ENCODE measurements at places on chromosomes 16 and 17.

DNA sequence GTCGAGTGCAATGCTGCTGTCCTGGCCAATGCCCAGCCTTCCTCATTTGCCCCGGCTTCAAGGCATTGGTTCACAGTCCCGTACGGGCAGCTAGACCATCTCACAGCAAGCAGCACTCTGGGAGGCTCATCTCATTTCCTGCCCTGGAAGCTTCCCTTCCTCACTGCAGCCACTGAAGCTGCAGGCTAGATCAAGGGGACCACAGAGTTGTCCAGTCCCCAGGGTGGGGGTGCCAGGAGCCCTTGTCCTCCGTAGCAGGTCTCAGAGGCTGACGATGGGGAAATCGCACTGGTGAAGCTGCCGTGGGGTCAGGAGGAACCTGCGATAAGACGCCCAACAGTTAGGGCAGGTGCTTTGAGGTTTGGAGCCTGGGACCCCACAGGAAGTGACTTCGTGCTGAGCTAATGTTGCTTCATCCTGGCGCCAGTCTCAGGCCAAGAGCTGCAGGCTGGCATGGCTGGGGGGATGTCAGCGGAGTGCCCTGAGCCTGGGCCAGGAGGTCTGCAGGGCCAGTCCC is at the start of gene SPNS3:
Gene SPNS3, plus strand, starts transcription at position 426 of the 517 bp plus-strand sequence. Its CDS starts 28 bp downstream, at position 454.
- no peak for DNase-seq

GRCh38 chr17:80565343-80566053 is 20.9 kb downstream of the RPTOR start:
- no peak for DNase-seq

GRCh38 chr17:54968988-54969332 is 395 bp downstream of the STXBP4 start:
- no peak for DNase-seq

GRCh38 chr17:31917065-31917529 is 15.6 kb upstream of the UTP6 start:
- DNase-seq: no peak

Data from cerebellar nuclear complex (tissue), 1 donor.